IMR-90 (cell line): ENCODE measurements at places on chromosomes 11 and 22.

- DNase-seq, result peak; percentile 30
- no peaks in the 10 kb centered on the region for H3K36me3 ChIP-seq
- H3K4me1 ChIP-seq, result no peaks in the 10 kb centered on the region
- H3K27me3 ChIP-seq, result peaks cover under 1% of the 10 kb centered on the region; the same call in 1 of the 2 replicates
- H3K27ac ChIP-seq, result no peak overlapping the region
These were observed 11.3 kb upstream of the QSER1 start for GRCh38 chr11:32881286-32881685.

DNA sequence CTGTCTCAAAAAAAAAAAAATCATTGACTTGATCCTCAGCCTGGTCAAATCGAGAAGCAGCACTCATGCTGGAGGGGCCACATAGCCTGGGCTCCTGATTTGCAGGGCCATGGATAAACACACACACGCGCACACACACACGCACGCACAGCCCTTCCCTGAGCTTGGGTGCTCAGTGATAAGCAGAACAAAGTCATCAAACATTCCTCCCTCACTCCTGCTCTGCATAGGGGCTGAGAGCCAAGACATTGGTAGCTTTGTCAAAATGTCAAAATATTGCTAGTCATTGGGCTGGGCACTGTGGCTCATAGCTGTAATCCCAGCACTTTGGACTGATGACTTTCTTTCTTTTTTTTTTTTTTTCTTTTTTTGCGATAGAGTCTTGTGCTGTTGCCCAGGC is 34.0 kb upstream of the A4GALT start:
- peak overlapping the region; percentile 32; the same call in 1 of the 2 replicates for H3K27ac ChIP-seq
- DNase-seq, result peak; percentile 92
- H3K27me3 ChIP-seq, result no peaks in the 10 kb centered on the region
- H3K4me1 ChIP-seq, result peaks cover 26% of the 10 kb centered on the region

GRCh38 chr11:95659088-95659487 is 130.5 kb downstream of the FAM76B start:
- H3K27me3 ChIP-seq, result no peaks in the 10 kb centered on the region
- peaks cover 2% of the 10 kb centered on the region for H3K4me1 ChIP-seq
- H3K4me3 ChIP-seq, result no peak overlapping the region
- peak; percentile 72 for DNase-seq

- H3K4me1 ChIP-seq, result peaks cover 18% of the 10 kb centered on the region
- no peak overlapping the region for H3K4me3 ChIP-seq
- no peaks in the 10 kb centered on the region for H3K27me3 ChIP-seq
- H3K27ac ChIP-seq, result no peak overlapping the region
- H3K36me3 ChIP-seq, result no peaks in the 10 kb centered on the region
- no peak for DNase-seq
These were observed 25.2 kb upstream of the CTR9 start for GRCh38 chr11:10725907-10726253.

GRCh38 chr11:126607374-126607773 is 251.9 kb downstream of the ST3GAL4 start:
- no peaks in the 10 kb centered on the region for H3K4me1 ChIP-seq
- H3K27ac ChIP-seq, result no peak overlapping the region
- no peaks in the 10 kb centered on the region for H3K27me3 ChIP-seq
- no peaks in the 10 kb centered on the region for H3K36me3 ChIP-seq

GRCh38 chr11:19895776-19896175 is 183.1 kb downstream of the NAV2 start:
- H3K27me3 ChIP-seq, result no peaks in the 10 kb centered on the region
- peaks cover 3% of the 10 kb centered on the region for H3K4me1 ChIP-seq
- H3K4me3 ChIP-seq, result no peak overlapping the region
- DNase-seq, result no peak

- H3K27me3 ChIP-seq, result no peaks in the 10 kb centered on the region
- H3K4me3 ChIP-seq, result peak overlapping the region; percentile 97
- H3K4me1 ChIP-seq, result peaks cover 8% of the 10 kb centered on the region
- H3K27ac ChIP-seq, result peak overlapping the region; percentile 60; the same call in 1 of the 2 replicates
These were observed 471 bp upstream of the CEP126 start for GRCh38 chr11:101914341-101914737.

GRCh38 chr11:131802440-131803115 is 432.2 kb downstream of the NTM start:
- no peaks in the 10 kb centered on the region for H3K4me1 ChIP-seq
- DNase-seq, result no peak
- no peak overlapping the region for H3K4me3 ChIP-seq
- peaks cover 33% of the 10 kb centered on the region for H3K27me3 ChIP-seq
- no peak overlapping the region for H3K27ac ChIP-seq

GRCh38 chr11:12159351-12160099 is 49.1 kb downstream of the MICAL2 start:
- peaks cover 53% of the 10 kb centered on the region for H3K4me1 ChIP-seq
- peak; percentile 97 for DNase-seq
- no peak overlapping the region for H3K4me3 ChIP-seq
- peak overlapping the region; percentile 83 for H3K27ac ChIP-seq

DNA sequence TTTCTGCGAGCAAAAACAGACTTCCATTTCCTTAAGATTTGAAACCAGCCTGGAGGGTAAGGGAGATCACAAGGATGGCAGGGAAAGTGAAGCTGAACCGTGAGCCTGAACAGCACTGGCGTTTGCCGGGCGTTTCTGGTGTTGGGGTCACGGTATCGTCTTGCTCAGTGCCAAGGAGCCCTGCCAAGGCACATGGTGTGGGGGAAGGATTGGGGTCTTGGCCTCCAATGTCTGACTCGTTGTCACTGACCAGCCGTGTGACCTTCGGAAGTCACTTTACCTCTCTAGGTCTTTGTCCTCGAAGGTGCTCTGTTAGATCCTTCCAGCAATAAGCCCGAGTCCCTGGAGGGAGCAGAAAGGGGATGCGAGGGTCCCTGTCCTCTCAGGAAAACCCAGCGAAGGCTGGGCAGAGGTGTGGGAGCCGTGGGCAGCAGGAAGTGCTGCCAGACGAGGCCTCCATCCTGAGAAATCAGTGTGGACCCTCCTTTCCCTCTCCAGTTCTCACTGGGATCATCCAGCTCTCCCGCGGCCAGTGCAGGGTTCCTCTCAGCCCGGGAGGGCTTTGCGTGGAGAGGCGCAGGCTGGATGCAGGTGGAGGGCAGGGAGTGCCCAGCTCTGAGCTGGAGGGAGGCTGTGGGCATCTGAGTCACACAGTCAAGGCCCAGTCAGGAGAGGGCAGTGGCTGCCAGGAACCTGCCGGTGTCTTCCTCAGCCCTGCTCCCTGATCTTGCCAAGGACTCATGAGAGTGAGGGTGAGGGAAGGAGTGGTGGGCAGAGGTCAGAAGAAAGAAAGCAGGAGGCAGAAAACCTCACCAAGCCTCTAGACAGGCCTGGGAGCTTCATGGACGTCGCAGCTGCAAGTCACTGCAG is 18.9 kb downstream of the TOM1 start:
- H3K27me3 ChIP-seq, result no peaks in the 10 kb centered on the region
- H3K27ac ChIP-seq, result no peak overlapping the region
- no peak for DNase-seq

- peaks cover 4% of the 10 kb centered on the region for H3K27me3 ChIP-seq
- no peak for DNase-seq
- H3K4me3 ChIP-seq, result no peak overlapping the region
- H3K4me1 ChIP-seq, result peaks cover 2% of the 10 kb centered on the region
These were observed 97.4 kb downstream of the FAR1 start for GRCh38 chr11:13765886-13766285.

DNA sequence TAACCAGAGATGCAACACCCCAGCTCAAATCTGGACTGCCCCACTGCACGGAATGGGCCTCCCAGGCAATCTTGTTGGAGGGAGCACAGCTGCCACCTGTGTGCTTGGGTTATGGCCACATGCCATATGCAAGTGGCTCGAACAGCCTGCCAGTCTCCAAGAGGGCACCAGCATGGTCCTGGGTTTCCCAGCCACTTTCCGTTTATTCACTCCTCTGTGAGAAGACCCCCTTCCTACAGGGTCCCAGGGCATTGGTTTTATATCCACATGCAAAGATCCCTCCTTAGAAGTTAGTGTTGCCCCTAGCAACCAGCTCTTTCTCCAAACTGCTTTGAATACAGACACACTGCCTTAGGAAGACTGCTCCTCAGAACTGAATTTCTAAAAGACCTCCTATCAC is 487.8 kb downstream of the BUD13 start:
- H3K27ac ChIP-seq, result no peak overlapping the region
- no peaks in the 10 kb centered on the region for H3K36me3 ChIP-seq
- H3K27me3 ChIP-seq, result no peaks in the 10 kb centered on the region; the same call in 1 of the 2 replicates

DNA sequence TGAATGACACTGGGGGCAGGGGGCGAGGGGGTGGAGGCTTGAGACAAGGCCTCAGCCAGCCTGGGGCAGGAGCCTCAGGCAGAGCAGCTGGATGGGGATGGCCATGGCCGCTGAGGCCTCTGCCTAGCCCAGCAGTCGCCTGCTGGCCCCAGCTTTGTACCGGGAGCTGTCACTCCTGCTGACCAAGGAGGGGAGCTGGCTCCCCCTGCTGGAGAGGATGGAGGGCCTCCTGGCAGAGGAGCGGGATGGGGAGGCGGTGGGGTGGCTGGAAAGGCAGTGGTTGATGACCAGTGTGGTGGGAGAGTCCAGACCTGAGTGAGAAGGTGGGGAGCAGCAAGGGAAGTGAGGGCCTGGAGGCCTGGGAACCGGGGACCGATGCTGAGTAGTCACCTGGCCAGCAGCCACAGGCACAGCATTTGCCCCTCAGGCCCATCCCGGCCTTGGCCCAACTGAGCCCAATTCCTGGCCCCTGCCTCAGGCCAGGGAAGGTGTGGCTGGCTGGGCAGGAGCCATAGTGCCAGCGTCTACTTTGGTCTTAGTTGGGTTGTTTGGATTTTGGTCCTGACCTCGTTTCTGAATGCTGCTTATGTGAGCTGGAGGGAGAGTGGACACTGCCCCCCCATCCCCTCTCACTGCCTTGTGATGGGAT is 6.0 kb upstream of the SUSD2 start:
- H3K27ac ChIP-seq, result no peak overlapping the region
- no peaks in the 10 kb centered on the region for H3K27me3 ChIP-seq
- H3K4me1 ChIP-seq, result no peaks in the 10 kb centered on the region

- no peak for DNase-seq
- peaks cover 2% of the 10 kb centered on the region for H3K4me1 ChIP-seq
- no peaks in the 10 kb centered on the region for H3K27me3 ChIP-seq
- no peak overlapping the region for H3K4me3 ChIP-seq
- peaks cover 19% of the 10 kb centered on the region for H3K36me3 ChIP-seq
These were observed 79.6 kb downstream of the BMAL1 start for GRCh38 chr11:13357232-13357631.

DNA sequence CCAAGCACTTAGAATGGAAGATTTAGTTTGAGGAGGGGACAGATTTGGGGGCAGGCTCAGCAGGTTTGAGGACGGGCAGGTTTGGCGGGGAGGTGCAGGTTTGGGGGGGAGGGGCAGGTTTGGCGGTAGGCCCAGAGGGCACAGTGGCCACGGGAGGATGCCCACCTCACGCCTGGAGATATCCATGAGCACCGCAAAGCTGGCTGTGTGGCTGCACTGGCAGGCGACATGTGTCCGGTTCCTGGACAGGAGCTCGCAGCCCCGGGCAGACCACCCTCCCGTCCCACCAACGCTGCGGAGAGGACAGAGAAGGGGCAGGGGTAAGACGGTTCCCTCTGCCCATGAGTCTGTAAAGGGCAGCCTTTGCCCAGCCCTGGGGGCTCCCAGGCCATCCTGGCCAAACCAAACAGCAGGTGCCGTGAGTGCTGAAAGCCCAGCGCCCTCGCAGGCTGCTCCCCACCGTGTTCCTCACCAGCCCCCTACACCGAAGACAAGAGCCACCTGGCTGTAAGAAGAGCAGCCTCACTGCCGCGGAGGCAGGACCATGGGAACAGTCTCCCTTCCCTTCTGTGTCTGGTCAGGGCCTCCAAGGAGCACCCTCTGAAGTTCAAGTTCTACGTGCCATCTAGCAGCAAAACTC is 43.0 kb downstream of the TRMU start:
- no peak overlapping the region for H3K4me3 ChIP-seq
- no peak overlapping the region for H3K27ac ChIP-seq
- peaks cover 16% of the 10 kb centered on the region; the same call in 1 of the 2 replicates for H3K27me3 ChIP-seq
- no peaks in the 10 kb centered on the region; the same call in 1 of the 2 replicates for H3K4me1 ChIP-seq

DNA sequence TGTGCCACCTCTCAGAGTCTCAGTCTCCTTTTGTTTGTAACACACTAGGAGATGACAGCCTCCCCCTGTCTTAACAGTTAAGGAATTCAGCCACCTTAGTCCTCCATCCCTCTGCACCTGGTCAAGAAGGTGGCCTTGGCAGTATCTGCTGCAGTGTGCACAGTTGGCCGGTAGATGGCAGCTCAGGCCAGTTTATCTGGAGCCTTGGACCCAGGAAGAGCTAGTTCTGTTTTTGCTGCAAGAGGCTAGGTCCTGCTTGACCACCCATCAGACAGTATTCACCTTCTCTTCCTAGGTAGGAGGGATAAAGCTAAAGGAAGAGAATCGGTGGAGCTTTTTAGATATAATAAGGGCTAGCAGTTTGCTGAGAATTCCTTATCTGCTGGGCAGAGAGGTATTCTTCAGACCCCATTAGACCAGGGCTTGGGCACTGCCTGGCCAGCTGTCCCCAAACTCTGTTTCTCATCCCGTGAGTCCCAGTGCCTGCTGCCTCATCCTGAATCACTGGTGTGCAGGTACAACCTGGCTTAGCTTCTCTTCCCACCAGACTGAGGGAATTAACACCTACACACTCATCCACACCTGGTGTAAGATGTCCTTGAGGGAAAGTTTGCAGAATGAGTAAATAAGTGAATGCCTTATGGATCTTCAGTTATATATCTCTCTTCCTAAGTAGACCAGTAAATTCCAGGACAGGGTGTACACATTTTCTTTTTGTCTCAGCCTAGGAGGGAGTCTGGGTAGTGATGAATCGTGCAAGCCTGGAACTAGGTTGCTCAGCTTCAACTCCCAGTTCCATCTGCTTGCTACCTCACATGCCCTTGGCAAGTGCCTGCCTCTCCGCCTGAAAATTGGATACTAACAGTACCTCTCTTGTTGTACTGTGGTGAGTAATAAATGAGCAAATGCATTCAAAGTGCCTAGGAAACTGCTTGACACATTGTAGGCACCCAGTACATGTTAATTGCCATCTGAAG is 70.8 kb upstream of the NARS2 start:
- no peak overlapping the region for H3K27ac ChIP-seq
- peak; percentile 72 for DNase-seq

DNA sequence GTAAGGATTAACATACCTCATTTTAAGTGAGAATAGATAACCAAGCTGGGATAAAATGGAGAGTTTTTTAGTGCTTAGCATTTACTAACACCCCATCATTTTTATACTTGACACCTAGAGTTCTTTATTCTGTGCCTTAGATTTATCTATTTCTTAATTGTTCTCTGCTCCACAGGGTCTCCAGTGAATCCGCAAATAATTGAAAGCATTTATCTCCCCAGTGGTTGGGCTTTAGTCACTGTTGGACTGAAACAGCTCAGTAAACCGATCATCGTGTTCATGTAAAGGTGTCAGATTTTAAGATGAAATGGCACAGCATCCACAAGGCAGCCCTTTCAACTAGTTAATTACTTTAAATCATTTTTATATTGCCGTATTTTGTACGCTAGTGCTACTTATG is 17.8 kb upstream of the GRIA4 start:
- DNase-seq, result no peak
- no peaks in the 10 kb centered on the region for H3K27me3 ChIP-seq
- no peak overlapping the region for H3K4me3 ChIP-seq
- no peak overlapping the region for H3K27ac ChIP-seq
- no peaks in the 10 kb centered on the region for H3K36me3 ChIP-seq
